ENCODE measurements at places on chromosomes 7 and 10.

DNA sequence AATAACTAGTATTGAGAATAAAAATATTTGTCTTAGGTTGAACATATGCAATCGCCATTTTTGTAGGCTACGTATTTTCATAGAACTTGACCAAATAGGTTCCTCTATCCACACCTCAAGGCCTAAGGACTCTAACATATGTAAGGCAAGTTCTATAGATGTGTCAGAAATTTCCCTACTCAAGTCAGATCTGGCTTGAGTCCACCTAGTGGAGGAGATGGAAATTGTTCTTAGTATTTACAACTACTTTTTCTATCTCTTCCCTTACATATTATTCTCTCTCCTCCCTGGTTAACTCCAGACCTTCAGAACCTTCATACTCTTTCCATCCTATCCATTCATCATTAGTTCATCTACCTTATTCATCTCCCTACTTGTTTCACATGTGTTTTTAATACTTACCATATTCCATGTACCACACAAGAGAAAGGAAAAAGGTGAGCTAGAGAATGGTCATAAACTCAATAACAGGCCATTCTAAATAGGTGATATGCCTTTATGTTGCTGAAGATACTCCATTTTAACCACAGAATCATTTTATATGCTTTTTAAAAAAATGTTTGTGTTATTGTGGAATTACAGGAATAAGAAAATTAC lies 174.5 kb upstream of the HDAC9 start:
- no peak for DNase-seq

GRCh38 chr10:31693491-31693890 lies 235.1 kb downstream of the ARHGAP12 start:
- DNase-seq, result no peak

GRCh38 chr7:116570306-116570705 lies 45.5 kb downstream of the CAV1 start:
- no peak for DNase-seq

DNA sequence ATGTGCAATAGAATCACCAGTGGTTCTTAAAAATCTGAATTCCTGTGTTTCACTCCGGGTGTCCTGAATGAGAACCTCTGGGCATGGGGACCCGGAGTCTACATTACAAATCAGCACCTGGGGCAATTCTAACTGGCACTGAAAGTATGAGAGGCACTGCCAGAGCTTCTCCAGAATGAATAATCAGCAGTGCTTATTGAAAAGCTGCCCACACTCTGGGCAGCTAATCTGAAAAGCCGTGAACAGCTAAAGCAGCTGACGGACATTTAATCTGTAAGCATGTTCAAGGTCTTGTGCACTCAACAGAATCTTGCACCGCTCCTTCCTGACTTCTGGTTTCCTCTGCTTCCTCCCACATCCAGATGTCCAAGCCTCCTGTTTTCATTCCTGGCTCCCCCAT lies 113.3 kb upstream of the KIF5B start:
- DNase-seq, result no peak

- DNase-seq, result no peak
These were observed 114.7 kb downstream of the CHN2 start for GRCh38 chr7:29309041-29309854.

GRCh38 chr7:74202841-74203556 lies 6.8 kb upstream of the LAT2 start:
- DNase-seq, result no peak
